ENCODE measurements at places on chromosomes 1 and 21. TPM values are rescaled to one million over a fixed set of nuclear protein-coding genes. Genes with fewer than 3 reads are reported as not detected.
A peak's percentile ranks its signal among the peaks of the same experiment; 100 is the strongest.

DNA sequence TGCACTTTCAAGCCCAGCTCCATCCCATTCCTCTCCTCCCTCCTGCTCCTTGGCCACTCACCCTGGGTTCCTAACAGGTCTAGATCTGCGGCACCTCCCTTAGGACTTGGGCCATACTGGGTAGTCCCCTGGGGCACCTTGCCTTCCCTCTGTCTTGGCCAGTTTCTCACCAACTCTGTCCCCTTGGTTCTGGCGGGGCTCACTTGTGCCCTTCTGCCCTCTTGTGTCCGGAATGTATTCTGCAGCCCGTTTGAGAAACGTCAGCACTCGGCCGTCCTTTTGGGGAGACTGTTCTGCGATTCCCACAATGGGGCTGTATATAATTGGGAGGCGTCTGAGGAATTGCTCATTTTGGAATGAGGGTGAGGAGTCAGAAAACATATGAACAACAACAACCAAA, 162.4 kb downstream of the ZSCAN20 start:
- peaks cover 31% of the 10 kb centered on the region for H3K4me1 ChIP-seq
- no peak overlapping the region for H3K4me3 ChIP-seq
- peak; percentile 75 for DNase-seq
- H3K36me3 ChIP-seq, result peaks cover 11% of the 10 kb centered on the region

DNA sequence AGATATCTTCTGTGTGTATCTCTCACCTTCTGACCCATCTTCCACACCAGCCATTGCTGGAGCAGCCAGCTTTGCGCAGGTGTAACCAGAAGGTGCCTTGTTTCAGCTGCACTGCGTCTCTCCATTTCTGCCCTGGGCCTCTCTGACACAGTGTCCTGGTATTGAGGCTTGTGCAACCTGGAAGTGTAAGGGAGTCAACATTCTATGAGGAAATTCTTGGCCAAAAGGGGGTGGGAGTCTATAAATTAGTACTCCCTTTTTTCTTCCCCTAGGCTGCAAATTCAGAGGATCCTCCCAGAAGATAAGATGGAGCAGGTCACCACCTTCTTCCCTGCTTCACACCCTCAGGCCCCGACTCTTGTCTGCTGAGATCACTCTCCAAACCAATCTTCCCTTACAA, 109.1 kb downstream of the MRPS6 start:
- H3K27ac ChIP-seq, result no peak overlapping the region
- H3K4me1 ChIP-seq, result peaks cover 51% of the 10 kb centered on the region
- peaks cover 21% of the 10 kb centered on the region for H3K27me3 ChIP-seq
- no peak overlapping the region for H3K4me3 ChIP-seq

DNA sequence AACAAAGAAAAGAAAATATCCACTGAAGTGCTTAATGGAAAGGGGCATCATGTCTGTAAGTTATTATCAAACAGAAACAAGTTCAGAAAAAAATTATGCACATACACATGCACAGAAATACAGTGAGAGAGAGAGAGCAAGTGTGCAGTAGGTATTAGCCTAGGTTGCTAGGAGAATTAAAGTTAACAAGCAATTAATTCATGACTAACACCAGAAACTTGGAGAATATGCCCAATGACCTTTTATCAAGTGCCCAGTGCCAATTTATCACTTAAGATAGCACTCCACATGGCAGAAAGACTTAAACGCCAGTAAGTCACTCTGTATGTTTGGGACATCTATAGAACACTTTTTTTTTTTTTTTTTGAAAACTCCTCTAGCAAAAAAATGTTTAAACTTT, 56.2 kb upstream of the SLC16A1 start:
- H3K27ac ChIP-seq, result peak overlapping the region; percentile 63
- H3K36me3 ChIP-seq, result peaks cover 5% of the 10 kb centered on the region
- H3K27me3 ChIP-seq, result no peaks in the 10 kb centered on the region

GRCh38 chr1:197388801-197389200, 120.7 kb downstream of the CRB1 start:
- no peak overlapping the region for H3K4me3 ChIP-seq
- DNase-seq, result no peak
- no peaks in the 10 kb centered on the region for H3K27me3 ChIP-seq
- peaks cover 15% of the 10 kb centered on the region for H3K4me1 ChIP-seq
- no peak overlapping the region for H3K27ac ChIP-seq
- H3K36me3 ChIP-seq, result no peaks in the 10 kb centered on the region

DNA sequence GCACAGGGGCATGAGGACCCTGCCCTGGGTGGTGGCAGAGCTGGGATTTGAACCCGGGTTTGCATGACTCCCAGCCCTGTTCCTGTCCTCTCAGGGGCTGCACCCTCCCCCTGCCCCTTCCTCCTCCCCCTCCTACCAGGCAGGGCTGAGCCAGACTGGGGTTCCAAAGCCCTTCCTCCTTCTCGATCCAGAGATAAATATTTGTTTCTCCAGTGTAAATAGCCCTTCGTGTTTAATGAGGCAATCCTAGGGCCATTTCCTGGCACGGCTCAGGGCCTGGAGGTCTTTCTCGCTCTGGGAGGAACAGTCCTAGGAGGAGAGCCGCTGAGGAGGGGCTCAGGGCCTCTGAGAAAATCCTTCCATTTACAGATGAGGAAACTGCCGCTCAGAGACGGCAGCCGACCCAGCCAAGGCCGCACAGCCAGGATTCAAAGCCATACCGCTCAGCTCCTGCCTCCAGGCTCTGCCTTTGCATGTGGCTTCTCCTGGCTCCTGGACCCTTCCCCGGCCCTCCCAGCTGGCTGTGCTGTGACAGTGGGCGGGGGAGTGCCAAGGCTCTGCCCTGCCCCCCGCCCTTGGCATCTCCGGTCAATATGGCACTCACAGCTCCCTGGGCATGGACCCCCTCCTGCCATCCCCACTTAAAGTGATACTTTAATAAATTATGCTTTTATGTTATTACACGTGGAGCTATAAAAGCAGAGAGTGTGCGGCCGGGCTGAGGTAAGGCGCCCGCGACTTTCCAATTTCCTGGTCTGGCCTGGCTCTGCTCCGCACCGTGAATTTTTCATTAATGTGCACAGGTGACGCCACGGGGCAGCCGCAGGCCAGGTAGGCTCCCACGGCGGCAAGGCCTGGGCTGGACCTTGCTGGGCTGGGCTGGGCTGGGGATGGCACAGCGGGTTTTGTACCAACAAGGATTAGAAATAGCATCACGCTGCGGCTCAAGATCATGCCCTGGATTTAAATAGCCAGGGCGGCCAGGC, 114.7 kb upstream of the WNT4 start:
- DNase-seq, result no peak
- peaks cover 51% of the 10 kb centered on the region for H3K4me1 ChIP-seq
- H3K4me3 ChIP-seq, result no peak overlapping the region
- H3K36me3 ChIP-seq, result no peaks in the 10 kb centered on the region
- H3K27me3 ChIP-seq, result no peaks in the 10 kb centered on the region
- H3K27ac ChIP-seq, result no peak overlapping the region

- H3K36me3 ChIP-seq, result no peaks in the 10 kb centered on the region
- no peak overlapping the region for H3K4me3 ChIP-seq
- peaks cover 59% of the 10 kb centered on the region for H3K4me1 ChIP-seq
- peak overlapping the region; percentile 53 for H3K27ac ChIP-seq
- peak; percentile 24 for DNase-seq
- H3K27me3 ChIP-seq, result no peaks in the 10 kb centered on the region
Observed at GRCh38 chr1:154614901-154615300, 6.9 kb upstream of the ADAR start.

DNA sequence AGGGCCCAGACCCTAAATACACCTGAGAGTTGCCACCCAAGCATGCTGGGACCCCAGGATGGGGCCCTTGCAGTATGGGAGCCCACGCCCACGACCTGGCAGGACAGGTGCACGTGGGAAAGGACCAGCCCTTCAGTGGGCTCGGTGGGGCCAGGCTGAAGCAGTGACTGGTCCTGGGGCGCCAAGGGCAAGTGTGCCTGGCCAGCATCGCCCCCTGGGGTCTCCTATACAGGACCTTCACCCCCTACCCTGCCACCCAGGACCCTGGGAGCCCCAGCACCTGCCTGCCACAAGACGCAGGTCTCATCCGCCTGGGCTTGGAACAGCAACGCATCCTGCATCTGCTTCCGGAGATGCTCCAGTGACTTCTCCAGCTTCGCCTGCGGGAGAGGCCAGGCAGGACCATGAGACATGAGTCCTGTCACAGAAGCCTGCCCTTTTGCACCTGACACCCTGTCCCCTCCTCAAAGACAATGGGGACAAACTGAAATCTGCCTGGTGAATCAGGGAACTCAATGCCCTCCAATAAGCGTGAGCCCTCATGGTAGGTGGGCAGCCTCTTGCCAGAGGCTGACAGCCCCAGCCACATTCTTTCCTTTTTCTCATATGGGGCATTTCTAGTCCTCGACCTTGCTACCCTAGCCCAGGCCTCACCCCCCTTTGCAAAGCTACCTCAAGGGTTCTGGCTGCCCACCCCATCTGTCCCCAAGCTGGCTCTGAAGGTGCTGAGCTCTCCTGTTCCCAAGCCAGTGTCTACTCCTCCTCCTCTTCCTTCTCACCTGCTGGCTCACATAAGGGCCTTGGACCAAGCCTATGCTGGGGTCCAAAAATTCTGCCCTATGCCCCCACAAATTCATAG, 4.6 kb downstream of the TRIM11 start:
- H3K4me3 ChIP-seq, result no peak overlapping the region
- H3K36me3 ChIP-seq, result peaks cover 32% of the 10 kb centered on the region
- no peak for DNase-seq
- peaks cover 18% of the 10 kb centered on the region for H3K4me1 ChIP-seq
- H3K27me3 ChIP-seq, result no peaks in the 10 kb centered on the region

- H3K36me3 ChIP-seq, result no peaks in the 10 kb centered on the region
- H3K4me3 ChIP-seq, result no peak overlapping the region
- H3K27ac ChIP-seq, result no peak overlapping the region
- H3K27me3 ChIP-seq, result peaks cover 5% of the 10 kb centered on the region
Observed at GRCh38 chr1:55289614-55290013, 74.5 kb upstream of the USP24 start.

GRCh38 chr1:6392809-6393399, 663 bp downstream of the ACOT7 start:
- peaks cover 3% of the 10 kb centered on the region for H3K36me3 ChIP-seq
- no peak overlapping the region for H3K27ac ChIP-seq
- H3K27me3 ChIP-seq, result peaks cover 9% of the 10 kb centered on the region
- DNase-seq, result no peak
- H3K4me3 ChIP-seq, result peak overlapping the region; percentile 80

DNA sequence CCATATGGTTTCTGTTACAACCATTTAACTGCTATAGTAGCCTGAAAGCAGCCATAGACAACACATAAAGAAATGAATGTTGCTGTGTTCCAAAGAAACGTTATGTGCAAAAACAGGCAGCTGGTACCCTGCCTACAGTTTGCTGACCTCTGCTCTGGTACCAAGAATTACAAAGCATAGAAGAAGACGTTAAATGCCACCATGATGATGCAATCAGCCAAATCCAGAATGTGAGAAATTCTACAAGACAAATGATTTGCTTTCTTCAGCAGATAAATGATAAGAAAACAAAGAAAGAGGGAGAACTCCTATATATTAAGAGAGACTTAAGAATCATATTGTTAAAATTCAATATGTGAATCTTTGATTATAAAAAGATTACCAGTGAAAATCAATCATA, 97.8 kb upstream of the PDE4B start:
- H3K36me3 ChIP-seq, result no peaks in the 10 kb centered on the region
- H3K4me1 ChIP-seq, result no peaks in the 10 kb centered on the region
- no peak overlapping the region for H3K4me3 ChIP-seq
- DNase-seq, result no peak
- no peak overlapping the region for H3K27ac ChIP-seq

DNA sequence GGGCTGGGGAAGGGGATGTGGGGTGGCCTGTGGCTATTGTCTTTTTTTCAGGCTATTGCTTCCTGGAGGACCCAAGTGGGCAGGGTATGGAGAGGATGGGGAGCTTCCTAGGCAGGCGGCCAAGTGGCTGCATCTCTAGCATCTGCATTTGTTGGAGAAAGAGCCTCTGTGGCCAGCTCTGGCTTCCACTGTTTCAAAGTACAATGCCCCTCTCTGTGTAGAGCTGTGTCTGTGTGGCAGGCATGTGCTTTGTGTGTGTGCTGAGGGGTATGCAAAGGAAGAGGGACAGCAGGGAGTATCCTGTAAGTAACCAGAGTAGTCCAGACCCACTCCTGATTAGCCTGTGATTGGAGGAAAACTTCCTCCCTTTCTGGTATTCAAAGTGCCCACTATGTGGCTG, 40.6 kb downstream of the KCNA2 start:
- H3K4me1 ChIP-seq, result peaks cover 10% of the 10 kb centered on the region
- peaks cover 21% of the 10 kb centered on the region for H3K27me3 ChIP-seq
- DNase-seq, result no peak
- H3K4me3 ChIP-seq, result no peak overlapping the region
- H3K27ac ChIP-seq, result no peak overlapping the region
- no peaks in the 10 kb centered on the region for H3K36me3 ChIP-seq

DNA sequence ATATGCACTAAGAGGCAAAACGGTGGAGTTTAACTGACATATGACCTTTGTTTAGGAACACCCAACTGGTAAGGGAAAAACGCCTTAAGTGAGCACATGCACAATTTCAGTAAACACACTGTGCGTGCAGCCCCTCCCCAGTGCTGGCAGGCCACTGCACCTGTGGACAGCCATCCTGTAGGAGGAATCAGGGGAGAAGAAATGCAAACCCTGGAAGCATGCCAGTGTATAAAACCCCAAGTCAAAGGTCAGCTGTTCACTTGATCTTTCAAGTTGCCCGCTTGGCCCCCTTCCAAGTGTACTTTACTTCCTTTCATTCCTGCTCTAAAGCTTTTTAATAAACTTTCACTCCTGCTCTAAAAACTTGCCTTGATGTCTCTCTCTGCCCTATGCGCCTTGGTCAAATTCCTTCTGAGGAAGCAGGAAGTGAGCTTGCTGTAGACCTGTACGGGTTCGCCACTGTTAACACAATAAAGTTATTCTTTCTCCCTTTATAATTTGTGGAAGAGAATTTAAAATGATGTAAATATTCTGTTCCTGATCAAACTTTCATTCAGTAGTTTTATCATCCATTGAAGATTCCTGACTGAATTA, 31.8 kb downstream of the USP25 start:
- peaks cover 18% of the 10 kb centered on the region for H3K36me3 ChIP-seq
- no peaks in the 10 kb centered on the region for H3K27me3 ChIP-seq
- no peak for DNase-seq
- H3K4me1 ChIP-seq, result peaks cover 54% of the 10 kb centered on the region
- peak overlapping the region; percentile 50 for H3K27ac ChIP-seq
- no peak overlapping the region for H3K4me3 ChIP-seq

DNA sequence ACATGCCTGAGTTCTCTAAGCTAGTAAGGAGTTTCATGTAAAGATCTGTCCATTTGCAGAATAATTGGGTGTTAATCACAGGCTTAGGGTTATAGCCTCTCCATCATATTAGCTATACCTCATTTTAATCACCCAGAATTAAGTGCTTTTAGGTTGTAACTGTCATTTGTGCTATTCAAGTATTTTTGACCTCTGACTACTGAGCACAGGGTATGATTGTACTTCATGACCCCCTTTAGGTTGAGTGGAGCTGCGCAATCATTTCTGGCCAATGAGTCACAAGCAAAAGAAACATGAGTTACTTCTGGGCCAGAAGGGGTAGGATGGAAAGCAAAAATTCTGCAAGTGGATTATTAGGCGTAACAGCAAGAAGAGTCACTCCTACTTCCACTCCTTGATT, 8.4 kb upstream of the SNX7 start:
- H3K4me3 ChIP-seq, result no peak overlapping the region
- H3K27me3 ChIP-seq, result no peaks in the 10 kb centered on the region
- no peak for DNase-seq

LCA5L gene
- total RNA-seq, result 0.64 TPM

USH2A gene
- 0.37 TPM for total RNA-seq

KCNJ6 gene
- 0.35 TPM for total RNA-seq

INAVA gene
- 41.2 TPM for total RNA-seq

HEYL gene
- 3.6 TPM for total RNA-seq

CFHR4 gene
- total RNA-seq, result 0.42 TPM

PCP4L1 gene
- total RNA-seq, result 0.92 TPM

RHCE gene
- total RNA-seq, result 0.27 TPM

CASQ2 gene
- 0.09 TPM for total RNA-seq

BTBD19 gene
- 1.7 TPM for total RNA-seq

CIART gene
- total RNA-seq, result 7.8 TPM
